ENCODE measurements at places on chromosomes 16 and 17.

GRCh38 chr16:3017794-3018506 lies at the start of gene CLDN6:
TSS of gene CLDN6 (minus strand) at chr16:3018183. CDS start at chr16:3016021, 2,162 bp downstream.
- no peak for DNase-seq

DNA sequence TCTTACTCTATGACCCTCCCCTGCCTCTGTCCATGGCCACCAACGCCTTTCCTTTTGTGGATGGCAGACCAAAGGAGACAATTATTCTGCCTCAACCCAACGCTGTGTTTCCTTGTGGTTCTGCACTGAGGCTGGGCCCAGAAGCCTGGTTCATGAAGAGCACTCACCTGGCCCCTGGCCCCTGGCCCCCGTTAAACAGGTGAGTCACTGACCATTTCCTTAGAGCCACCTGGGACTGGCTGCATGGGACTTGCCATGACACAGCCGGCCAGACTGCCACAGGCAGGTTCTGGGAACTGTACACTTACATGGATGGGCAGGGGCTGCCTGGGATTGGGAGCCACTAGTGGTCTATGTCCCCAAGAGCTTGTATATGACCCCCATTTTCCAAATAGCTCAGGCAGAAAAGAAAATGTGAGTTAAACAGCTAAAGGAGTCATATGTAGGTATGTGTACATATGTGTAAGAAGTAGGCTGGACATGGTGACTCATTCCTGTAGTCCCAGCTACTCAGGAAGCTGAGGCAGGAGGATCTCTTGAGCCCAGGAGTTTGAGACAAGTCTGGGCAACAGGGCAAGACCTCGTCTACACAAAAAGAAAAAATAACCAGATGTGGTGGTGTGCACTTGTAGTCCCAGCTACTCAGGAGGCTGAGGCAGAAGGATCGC lies 181.9 kb upstream of the CACNG5 start:
- DNase-seq, result no peak

DNA sequence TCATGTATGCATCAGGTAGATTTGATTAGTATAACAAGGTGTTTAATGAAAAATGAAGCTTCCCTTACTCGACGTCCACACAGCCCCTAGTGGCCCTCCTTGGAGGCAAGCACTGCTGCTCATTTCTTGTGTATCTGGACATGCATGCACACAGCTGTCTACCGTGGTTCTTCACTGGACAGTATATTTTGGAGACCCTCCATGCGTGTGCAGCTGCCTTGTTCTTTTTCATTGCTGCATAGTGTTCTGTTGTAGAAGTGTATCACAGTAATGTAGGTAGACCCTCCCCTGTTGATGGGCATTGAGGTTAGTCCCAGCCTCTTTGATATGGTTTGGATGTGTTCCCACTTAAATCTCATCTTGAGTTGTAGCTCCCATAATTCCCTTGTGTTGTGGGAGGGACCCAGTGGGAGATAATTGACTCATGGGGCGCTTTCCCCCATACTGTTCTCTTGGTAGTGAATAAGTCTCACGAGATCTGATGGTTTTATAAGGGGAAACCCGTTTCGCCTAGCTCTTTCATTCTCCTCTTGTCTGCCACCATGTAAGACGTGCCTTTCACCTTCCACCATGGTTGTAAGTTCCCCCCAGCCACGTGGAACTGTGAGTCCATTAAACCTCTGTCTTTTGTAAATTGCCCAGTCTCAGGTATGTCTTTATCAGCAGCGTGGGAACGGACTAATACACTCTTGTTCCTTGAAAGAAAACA lies 6.3 kb downstream of the CMIP start:
- DNase-seq, result no peak

DNA sequence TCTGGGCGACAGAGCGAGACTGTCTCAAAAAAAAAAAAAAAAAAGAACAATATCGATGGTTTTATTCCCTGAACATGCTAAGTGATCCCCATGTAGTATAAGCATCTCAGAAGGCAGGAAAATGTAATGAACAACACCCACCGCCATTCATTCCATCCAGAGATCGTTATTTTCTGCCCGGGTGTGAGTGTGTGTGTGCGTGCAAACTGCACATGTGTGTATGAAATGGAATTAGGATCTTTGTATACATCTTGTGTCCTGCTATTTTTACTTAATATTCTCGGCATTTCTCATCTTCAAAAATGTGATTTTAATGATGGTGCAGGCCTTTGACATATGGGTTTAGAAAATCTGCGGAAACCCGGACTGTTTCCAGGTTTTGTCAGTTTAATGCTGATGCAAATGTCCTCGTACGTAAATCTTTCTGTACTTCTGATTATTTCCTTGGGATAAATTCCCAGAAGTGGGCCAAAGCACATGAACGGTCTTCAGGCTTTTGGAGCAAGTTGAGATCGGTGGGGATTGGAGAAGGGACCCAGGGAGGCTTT lies 254.8 kb downstream of the SEC14L1 start:
- DNase-seq, result no peak

DNA sequence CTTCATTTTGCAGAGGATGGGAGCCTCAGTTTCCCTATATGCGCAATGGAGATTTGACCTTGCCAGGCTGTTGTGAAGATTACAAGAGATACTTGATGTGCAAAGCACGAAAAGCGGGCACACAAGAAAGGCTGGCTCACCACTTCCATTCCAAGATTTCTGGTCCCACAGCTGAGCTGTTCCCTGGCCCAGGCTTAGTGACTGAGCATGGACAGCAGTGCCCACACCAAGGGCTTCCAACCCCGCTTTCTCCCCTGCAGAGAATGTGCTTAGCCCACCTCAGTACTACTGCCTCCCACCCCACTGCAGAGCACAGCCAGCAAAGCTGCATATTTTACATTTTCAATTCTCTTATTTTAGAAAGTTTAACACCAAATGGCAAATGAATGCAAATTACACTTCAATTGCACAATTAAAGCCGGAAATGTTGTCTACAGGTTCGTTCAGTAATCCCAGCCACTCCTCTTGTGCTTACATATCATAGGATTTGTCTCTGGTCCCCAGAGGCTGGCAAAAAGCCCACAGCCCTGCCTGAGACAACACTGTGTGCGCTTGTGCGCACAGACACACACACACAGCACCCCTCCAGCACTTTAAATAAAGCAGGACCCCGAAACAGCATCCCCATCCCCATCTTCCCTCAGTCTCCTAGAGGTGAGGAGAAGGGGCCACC lies 51.8 kb downstream of the VAC14 start:
- DNase-seq, result no peak

GRCh38 chr17:71438631-71439146 lies 682.1 kb upstream of the SOX9 start:
- DNase-seq, result no peak

DNA sequence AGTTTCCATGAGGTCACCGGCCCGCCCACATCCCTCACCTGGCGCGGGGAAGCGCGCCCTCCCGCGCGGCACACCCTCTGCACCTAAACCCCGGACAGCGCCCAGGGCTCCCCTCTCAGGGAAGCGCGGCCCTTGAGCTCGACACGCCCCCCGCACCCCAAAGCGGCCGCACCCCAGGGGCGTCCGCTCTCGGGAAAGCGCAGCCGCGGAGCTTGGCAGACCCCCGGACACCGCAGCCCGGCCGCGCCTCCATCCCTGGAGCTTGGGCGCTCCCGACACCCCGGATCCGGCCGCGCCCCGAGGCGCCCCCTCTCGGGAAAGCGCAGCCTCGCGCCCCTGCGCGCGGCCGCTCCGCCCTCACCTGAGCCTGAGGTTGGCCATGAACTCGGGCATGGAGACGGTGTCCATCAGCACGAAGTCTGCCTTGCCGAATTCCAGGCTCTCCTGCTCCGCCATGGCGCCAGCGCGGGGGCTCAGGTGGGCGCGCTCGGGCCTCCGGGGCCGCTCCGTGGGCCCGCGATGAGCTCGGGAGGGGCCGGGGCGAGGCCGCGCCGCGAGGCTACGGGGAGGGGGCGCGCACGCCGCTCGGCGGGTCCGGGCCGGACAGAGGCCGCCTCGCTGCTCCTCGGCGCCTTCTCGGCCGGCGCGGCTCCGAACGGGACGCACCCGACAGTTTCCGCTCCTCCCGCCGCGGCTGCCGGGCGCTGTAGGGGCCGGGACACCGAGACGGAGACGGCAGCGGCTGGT lies at the start of gene MYO1D:
Gene MYO1D, minus strand, starts transcription at position 708 of the 747 bp plus-strand sequence. Its CDS starts 252 bp downstream, at position 456.
- peak; percentile 43 for DNase-seq

GRCh38 chr17:27579897-27580321 lies 51.1 kb upstream of the LGALS9 start:
- DNase-seq, result no peak

DNA sequence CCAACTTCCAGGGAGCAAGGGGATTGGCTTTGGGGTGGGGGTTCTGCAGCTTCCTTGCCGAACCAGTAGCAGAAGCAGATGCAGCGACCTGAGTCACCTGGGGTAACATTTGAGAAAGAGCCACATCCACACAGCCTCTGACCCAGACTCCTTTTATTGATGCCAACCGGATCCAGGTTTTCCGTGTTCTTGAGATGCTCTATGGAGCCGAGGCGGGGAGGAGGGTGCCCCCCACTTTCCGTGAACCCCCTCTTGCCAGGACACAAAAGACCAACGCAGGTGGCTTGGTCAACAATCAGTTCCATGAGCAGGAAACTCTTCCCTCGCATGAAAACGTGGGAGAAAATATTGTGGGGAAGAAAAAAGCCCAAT lies 125.8 kb downstream of the C16orf78 start:
- no peak for DNase-seq

- no peak for DNase-seq
These were observed 14.9 kb upstream of the CLEC18A start for GRCh38 chr16:69936252-69936651.

- DNase-seq, result no peak
These were observed 89.8 kb downstream of the C16orf95 start for GRCh38 chr16:87227296-87227951.

- DNase-seq, result no peak
These were observed 143.9 kb downstream of the KCNJ2 start for GRCh38 chr17:70313086-70313852.

DNA sequence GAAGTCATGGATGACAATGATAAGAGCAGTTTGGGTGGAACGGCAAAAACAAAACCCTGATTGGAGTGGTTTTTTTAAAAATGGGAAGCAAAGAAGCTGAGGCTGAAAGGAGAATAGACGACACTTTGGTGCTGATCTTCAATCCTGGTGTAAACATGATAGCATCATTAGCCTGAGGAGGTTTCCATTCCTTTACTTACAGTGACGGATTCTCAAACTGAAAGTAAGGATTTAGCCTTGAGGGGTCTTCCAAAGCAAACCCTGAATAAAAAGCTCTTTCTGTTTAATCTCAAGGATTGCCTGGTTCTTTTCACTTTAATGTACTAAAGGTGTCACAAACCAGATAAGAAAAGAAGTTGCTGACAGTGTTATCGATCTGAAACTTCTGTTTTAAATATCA lies 69.3 kb downstream of the KCNJ2 start:
- no peak for DNase-seq

- no peak for DNase-seq
These were observed 10.9 kb downstream of the CEP295NL start for GRCh38 chr17:78892062-78892456.

DNA sequence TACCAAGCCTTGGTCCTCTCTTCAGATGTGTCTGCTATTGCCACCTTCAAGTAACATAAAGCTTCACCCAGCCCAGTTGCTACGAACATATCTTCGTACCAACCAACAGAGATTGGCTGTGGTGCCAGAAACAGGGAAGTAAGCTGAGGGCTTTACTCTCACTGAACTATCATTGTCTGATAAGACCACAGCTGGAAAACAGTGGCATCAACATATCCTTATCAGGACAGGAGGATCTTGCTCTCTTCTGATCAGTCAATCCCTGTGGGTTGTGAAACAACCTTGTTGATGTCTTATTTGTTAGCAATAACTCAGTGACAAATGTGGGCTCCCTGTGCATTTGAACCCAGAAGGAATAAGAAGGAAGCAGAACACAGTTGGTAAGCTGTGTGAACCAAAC lies 446.3 kb upstream of the MAF start:
- no peak for DNase-seq

GRCh38 chr17:67359960-67360791 lies 6.2 kb downstream of the PSMD12 start:
- DNase-seq, result no peak

Data from stimulated activated CD4-positive, alpha-beta T cell treated with anti-CD3 and anti-CD28 coated beads, TNF-alpha, amount 100 ng/mL, for 24 hours (primary cell).